ENCODE measurements at places on chromosomes 3 and 15.

- no peak for DNase-seq
These were observed 9.2 kb upstream of the ATP2B2 start for GRCh38 chr3:10514407-10515069.

GRCh38 chr15:32864051-32864450 is 146.2 kb downstream of the GREM1 start:
- DNase-seq: no peak

DNA sequence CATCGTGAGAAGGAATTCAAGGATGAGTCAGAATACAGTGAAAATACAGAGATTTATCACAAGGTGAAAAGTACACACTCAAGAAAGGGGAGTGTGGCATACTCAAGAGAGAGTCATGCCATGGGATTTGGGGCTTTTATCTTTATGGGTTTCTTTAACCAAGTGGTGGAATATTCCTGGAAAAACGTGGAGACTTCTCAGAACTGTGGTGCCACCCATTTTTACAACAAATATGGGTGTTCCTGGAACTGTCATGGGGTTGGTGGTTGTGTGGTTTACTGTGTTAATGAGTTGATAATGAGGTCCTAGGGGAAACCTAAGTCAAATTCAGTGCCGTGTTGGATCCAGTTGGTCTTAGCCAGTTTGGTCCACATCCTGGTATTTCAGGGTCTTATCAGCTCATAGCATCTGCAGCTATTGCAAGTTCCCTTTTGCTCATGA is 497.2 kb downstream of the GABRG3 start:
- DNase-seq: no peak

DNA sequence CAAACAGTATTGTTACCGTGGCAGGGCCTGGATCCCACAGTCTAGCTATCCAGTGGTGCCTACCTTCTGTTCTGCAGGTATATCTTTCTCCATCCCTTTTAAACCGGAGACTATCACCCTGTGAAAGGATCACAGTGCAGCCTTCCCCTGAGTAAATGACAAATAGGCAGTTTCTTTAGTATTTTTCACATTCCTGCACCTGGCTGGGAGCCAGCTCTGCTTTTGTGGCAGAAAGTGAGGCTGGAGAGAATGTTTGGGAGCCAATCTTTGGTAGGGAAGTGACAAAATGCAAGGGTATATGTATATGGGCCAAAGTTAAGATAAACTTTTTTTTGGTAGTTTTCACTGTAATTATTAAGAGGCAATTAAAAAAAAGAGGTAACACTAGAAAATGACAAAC is 54.8 kb downstream of the ARHGEF26 start:
- no peak for DNase-seq

DNA sequence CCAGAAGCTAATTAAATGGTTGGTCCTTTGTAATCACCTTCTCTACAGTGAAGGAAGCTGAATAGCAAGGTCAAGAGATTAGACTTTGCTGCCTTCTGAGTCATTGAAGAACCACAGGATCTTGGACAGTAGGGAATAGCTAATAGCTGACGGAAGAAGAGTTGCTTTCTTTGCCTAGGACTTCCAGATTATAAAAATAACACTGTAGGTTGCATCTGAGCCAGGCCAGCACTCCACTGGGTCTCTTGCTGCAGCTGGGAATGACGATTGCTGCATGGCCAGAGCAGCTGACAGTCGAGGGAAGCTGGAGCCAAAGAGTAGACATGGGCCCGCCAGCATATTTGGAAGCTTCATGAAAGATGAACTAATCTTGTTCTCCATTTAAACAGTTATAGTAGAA is 81.5 kb upstream of the KCNMB2 start:
- no peak for DNase-seq

DNA sequence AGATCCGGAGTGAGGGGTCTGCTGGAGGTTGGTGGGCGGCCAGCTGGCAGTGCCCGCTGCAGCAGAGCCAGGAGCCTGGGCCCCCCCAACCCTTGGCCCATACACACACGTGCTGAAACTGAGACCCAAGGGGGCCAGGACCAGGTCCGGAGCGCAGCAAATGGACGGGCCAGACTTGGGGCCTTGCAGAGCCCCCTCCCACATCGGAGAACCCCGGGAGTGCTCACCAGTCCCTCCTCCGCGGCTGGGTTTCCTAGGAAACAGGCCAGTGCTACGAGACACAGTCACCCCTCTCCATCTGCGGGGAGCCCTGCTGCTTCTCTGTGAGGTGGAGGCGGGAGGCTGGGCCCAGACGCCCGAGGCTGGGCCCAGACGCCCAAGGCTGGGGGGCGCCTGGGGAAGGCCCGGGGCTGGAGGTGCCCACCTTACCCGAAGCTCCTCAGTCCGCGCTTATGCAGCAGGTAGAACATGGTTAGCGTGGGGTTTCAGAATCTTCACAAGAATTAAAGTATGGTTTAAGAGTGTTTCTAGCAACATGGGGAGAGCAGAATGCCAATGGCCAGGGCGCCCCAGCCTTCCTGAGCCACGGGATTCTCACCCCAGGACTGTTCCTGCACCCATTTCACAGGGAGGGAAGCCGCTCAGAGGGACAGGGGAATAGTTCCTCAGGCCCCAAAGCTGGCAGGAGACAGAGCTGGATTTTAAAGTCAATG is 135.0 kb upstream of the PRR20G start:
- DNase-seq: no peak

DNA sequence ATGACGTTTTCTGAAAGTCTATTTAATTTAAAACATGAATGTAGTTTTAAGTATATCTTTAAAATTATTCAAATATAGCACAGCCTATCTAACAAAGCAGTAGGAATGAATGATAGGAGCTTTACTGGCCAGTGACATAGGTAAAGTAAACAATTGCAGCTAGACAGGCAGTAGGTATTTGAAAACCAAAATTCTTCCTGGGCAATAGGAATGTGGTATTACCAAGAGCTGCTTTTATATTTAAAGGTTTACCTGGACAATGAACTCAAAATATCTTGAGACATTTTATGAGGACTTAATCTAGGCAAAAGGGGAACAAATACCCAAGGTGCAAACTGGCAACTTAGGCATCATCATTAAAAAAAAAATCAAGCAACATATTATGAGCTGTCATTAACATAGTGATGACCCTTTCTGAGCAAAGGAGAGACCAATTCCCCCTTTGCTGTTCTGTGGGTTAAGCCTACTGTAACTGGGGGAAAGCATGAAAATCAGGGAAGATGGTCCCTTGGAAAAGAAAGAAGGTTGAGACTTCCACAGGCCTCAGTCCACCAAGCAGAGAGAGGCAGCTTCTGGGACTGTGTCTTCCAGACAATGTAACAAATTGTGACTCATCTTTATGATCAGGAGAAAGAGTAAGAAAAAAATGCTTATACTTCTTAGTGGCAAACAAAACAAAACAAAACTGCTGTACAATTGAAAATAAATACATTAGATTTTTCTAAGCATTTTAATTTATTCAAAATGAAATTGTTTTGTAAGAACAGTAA is 12.9 kb downstream of the ISL2 start:
- no peak for DNase-seq

DNA sequence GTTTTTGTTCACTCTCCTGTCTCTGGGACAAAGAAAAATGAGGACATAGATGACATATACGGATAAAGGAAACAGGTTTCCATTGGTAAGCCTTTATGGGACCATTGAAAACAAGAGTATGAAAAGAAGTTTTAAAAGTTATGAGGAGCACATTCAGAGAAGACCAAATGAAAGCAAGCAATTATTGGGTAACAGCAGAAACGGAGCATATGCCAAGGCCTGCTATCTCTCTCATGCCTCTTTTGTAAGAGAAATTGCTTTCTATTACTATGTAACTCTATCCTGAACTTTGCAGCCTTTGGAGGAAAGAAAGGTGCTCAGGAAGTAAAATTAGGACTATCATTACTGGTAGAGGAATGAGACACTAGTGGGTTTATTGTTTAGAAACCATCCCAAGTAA is 14.9 kb upstream of the DPH6 start:
- no peak for DNase-seq

DNA sequence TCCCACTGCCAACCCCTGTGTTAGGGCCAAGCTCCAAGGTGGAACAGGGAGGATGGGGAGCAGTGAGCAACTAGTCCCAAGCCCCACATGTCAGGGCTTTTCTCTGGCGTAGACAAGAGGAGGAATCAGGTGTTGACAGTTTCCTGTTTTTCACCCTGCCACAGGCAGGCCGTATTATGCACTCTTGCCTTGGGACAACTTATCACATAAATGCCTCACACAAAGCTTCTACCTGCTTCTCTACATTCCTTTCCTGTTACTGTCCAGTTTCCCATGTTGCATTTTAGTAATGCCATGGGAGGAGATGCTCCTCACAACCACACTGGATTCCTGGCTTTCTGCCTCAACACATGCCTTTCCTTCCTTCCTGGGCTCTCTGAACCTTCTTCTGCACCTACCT is 381.2 kb upstream of the ATP11B start:
- no peak for DNase-seq

DNA sequence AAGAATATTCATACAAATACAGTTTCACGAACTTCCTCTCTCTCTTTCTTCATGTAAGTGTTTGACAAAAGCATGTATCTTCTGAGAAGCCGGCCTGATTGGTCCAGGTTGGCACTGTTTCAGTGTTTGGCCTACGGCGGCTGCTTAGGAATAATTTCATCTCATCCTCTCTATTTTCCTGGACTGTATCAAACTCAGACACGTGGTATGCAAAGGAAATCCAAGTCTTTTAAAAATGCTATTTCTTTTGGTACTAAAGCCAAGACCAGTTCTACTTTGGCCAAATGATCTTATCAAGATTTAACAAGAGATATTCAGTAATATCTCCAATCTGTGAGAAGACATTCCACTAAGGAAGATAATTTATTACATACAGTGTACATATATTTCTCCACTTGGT is 152.8 kb downstream of the TIGIT start:
- no peak for DNase-seq

GRCh38 chr15:69704700-69705099 is 252.1 kb downstream of the RPLP1 start:
- DNase-seq: no peak

GRCh38 chr3:158936530-158937113 is 134.8 kb downstream of the MFSD1 start:
- DNase-seq: no peak

DNA sequence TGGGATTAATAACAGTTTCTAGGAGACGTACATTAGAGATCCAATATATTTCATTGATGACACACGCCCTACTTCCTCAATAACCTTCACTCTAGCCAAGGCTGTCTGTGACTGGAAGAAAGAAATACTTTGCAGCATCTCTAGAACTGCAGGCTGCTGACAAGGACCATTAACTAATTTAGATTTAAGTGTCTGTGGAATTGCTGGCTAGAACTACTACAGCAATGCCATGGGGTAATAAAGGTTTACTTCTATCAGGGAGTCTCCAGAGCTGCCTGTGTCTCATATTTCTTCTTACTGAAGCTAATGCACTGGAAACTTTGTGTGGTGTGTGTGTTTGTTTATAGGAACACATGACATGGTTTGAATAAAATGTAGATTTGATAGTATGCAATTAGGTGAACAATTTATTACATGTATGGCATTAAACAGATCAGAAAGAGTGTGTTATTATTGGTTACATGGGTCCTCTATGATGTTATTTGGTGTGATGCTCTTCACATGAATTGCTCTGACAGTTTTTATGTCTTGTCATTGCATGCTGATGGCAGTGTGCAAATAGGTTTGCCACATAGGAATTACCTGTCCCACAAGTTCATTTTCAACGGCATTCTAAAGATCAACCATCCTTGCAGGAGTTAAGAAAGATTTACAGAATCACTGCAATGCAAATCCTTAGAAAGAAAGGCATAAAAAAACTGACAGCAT is 916.2 kb upstream of the CADM2 start:
- DNase-seq: no peak

DNA sequence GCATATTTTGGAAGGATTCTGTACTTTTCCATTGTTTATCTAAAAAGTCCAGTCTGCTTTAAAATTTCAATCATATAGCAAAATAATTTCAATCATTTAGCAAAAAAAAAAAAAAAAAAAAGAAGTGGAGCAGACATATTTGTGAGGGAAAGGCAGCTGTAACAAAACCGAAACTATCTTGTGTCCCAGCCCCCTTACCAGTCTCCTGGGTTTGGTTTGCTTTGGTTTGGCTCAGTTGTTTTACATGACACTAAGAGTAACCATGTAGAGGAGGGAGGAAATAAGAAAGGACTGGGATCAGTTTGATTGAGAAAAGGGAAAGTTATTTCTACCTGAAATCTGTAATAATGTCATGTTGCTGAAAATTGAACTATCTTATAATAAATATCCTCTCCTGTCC is 158.8 kb upstream of the GADL1 start:
- DNase-seq: no peak

GRCh38 chr15:37058316-37058985 is 41.9 kb downstream of the MEIS2 start:
- no peak for DNase-seq

- no peak for DNase-seq
These were observed 612.1 kb upstream of the NR2F2 start for GRCh38 chr15:95718441-95718840.

DNA sequence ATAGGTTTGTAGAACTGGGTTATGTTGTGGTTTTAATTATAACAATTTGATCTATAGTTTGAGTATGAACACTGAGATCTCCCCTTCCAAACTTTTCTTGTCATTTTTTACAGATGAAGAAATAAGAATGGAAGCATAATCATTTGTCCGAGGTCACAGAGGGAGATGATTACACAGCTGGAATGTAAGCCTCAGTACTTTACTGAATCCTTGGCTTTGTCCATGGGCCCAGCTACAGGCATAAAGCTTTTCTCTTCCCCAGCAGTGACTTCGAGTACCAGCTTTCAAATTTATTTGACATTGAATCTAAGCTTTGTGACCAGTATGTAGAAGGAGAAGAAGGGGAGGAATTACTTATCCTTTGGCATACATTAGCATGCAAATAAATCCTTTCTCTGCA is 80.9 kb upstream of the DCBLD2 start:
- DNase-seq: no peak

DNA sequence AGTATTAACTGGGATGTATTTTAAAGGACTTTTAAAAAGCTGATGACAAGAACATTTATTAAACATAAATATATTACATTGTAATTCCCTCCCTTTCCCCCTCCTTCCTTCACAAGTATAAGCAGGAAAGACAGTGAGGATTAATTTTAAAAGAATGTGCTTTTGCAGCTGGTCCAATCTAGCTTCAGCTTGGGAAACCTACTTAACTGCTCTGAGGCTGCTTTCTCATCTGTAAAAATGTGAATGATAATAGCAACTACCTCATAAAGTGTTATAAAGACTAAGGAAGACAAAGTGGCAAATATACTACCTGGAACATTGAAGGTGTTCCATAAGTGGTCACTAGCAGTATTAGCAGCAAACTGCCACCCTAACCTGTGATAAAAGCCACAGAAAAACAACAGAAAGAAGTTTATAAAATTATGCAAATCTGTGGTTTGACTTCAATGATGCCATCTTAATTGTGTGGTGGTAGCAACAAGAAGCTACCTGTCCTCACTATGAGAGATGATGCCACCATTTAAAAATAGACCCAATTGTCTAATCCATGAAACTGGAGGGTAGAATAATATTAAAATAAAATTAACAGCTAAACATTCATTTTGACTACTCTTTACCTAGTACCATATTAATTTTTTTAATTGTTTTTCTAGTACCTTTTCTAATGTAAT is 20.0 kb downstream of the DHX36 start:
- no peak for DNase-seq

- DNase-seq: no peak
These were observed 354.5 kb upstream of the TPRG1 start for GRCh38 chr3:188817103-188817934.
